ENCODE measurements at places on chromosomes 3 and 15.

GRCh38 chr3:106635271-106635670 is 742.0 kb upstream of the CCDC54 start:
- DNase-seq: no peak

GRCh38 chr3:18143258-18143780 is 281.8 kb downstream of the SATB1 start:
- DNase-seq: no peak

- no peak for DNase-seq
Observed at GRCh38 chr3:151431940-151432339, 28.9 kb downstream of the IGSF10 start.

GRCh38 chr3:168952551-168952950 is 711.0 kb downstream of the MECOM start:
- DNase-seq: no peak

DNA sequence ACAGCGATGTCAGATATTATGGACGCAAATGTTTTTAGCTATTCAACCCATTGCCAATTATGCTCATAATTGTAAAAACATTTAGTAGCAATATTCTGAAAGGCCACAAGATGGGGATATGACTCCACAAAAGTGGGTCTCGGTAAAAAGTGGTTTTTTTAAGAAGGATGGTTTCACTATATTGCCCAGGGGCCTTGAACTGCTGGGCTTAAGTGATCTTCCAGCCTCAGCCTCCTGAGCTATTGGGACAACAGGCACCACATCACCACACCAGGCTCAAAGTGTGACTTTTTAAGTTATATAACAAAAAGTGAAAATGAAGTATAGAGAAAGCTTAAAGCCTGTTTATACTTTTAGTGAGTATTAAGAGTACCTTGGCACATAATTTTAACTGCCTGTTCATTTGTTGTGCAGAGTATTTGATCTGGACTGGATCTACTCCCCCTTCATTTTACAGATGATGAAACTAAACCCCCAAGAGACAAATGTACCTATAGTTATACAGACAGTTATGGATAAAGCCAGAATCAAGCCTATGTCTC is 9.4 kb downstream of the NAA50 start:
- DNase-seq: no peak

Data from Peyer's patch (tissue), 4 donors.